Activated naive CD4-positive, alpha-beta T cell treated with anti-CD3 and anti-CD28 coated beads, Interleukin-2, amount 50 U/mL, for 72 hours (primary cell): ENCODE measurements at places on chromosomes 2 and 18.

GRCh38 chr2:28391564-28392296, 928 bp upstream of the FOSL2 start:
- no peak for DNase-seq

GRCh38 chr2:191362841-191363240, 117.6 kb downstream of the MYO1B start:
- no peak for DNase-seq

- DNase-seq: no peak
Observed at GRCh38 chr2:218369330-218369729, 12.7 kb downstream of the CATIP start.

DNA sequence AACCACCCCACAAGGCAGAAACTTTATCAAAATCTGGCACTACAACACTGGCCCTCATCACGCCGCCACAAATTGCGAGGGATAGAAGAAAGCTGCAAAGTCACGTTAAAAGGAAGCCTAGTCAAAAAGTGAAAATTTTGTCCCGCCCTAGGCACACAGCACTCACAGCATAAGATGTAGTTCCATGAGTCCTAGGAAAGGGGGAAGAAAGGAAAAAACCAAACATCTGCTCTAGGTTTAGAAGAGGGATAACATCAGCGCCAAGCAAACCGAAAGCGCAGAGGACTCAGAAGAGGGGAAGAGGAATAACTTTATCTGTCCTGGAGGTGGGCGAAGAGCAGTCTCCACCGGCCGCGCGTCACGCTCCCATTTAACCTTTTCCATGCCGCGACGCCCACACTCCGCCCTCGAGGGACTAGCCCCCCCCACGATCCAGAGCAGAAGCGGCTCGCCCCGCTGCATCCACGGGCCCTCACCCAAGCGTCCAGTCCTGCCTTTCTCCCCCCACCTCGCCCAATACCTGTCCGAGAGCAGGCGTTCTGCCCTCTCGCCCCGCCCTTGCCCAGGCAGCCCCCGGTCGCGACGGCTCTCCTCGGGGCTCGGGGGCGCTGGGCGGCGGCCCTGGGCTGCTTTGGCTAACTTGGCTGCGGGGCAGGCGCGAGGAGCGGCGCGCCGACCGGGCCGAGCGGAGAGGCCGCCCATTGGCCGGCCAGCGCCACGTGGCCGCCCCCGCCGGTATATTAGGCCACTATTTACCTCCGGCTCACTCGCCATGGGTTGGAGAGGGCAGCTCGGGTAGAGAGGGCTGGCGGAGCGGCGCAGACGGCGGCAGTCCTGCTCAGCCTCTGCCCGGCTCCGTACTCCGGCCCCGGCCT, at the start of gene HOXD1:
HOXD1 (plus strand) TSS at position 770 of the 875 bp plus-strand sequence. CDS start 134 bp downstream, outside the sequence.
- no peak for DNase-seq

- DNase-seq: no peak
Observed at GRCh38 chr2:38060236-38061018, 15.5 kb downstream of the CYP1B1 start.

DNA sequence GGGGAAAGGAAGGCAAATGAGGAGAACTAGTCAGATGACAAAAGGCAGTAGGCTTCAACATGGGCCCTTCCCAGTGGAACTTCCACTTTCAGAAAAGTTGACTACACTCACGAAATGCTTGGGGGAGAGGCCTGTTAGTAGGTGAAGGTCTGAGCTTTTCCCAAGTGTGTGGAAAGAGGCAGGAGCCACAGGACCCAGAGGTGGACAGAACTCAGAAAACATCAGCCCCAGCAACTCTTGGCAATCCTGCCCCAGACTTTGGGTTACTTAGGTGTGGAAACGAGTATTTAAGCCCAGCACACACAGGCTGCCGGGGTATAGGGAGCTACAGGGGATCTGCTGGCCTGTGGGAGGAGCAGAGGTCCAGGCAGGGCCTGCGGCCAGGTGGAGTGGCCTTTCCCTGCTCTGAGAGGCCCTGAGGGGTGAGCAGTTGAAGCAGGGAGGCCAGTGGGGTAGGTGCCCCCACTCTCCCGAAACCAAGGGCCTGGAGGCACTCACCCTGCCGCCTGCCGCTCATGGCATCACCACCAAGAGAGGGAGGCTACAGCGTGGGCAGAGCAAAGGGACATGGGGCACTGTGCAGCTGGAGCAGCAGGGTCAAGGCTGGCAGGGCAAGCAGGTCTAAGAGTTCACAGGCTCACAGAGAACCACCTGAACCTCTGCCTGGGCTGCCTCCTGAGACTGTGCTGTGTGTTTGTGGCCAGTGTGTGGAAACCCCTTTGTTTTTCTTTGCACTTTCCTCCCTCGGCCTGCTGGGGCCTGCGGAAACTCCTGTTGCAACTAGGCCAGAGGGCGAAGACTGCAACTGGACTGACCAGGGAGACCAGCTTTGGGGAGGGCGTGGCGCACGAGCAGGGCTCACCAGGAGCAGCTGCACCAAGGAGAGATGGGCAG, 130.7 kb upstream of the SERTAD2 start:
- DNase-seq: no peak

DNA sequence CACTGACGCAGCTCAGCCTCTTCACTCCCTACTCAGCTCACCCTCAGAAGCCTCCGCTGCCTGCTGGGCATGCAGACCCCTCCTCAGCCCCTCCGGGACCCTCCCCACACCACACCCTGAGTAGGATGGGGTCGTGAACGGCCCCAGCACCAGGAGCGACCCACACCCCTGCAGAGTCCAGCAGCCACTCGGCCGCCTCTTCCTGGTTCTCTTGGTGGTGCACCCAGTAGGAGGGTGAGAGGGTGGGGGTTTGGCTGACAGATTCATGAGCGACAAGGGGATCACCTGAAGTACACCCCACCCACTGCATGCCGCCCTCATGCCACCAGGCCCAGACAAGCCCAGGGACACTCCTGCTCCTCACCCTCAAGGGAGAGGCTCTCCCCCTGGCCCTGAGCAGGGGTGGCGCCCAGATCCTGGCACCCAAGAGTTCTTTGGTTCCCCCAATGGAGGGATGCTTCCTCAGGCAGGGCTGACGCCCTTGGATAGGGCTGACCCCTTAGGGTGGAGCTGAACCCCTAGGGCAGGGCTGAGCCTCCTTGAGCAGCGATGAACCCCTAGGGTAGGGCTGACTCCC, 76.6 kb upstream of the GPC1 start:
- no peak for DNase-seq

DNA sequence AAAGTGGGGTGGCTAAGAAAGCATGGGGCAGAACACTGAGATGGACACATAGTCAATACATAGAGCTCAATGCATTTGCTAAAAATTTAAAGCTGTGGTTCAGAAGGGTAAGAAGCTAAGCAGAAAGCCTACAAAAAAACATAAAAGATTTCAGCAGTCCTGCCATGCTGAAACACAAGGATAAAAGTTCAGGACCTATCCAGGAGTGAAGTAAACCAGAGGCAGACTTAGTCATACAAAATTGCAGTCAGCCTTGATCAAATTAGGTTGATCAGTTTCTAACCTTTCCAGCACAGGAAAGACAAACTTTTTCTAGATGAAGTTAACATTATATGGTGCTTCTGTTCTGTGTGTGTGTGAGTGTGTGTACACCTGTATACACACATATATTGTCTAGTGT, 120.8 kb upstream of the RBMS1 start:
- no peak for DNase-seq

DNA sequence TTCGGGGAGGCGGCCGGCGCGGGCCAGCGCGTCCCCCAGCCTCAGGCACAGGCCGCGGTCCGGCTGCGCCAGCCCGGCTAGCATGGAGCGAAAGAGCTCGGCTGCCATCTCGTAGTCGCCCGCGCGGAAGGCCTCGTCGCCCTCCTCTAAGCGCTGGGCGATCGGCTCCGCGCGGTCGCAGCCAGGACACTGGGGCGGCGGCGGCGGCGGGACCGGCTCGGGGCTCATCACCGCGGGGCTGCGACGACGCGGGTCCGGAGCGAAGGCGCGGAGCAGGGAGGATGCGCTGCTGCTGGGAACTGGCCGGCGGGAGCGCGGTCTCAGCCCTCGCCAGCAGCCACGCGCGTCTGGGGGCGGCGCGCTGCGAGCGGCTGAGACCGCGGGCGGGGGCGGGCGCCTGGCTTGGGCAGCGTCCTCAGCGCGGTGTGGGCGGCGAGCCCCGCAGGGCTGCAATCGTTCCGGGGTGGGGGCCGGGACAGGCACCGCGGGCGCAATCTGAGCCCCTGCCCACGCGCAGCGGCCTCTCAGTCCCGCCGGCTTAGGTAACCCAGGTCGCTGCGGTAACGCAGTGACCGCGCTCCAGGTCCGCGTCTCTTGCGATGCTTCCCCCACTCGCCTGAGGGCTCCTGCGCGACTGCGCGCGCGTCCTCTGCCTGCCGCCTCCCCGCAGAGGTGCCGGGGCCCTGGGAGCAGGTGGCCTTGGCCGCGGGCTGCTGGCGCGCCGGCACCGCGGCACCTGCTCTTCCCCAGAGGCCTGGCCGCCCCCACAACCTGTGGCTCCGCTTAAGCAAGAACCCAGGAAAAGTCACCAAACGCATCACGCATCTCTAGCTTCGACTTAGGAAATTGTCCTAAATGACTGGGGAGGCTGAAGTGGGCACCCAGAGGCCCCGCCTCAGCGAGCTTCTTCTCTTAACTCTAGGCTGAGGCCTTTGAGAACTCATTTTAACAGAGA, at the start of gene LONRF2:
LONRF2 (minus strand) TSS at position 636 of the 955 bp plus-strand sequence; CDS start at position 228, 408 bp downstream.
- DNase-seq: peak; percentile 15

- no peak for DNase-seq
Observed at GRCh38 chr2:88061295-88061694, 5.7 kb upstream of the KRCC1 start.

GRCh38 chr18:5895876-5896740, 786 bp upstream of the TMEM200C start:
- no peak for DNase-seq

DNA sequence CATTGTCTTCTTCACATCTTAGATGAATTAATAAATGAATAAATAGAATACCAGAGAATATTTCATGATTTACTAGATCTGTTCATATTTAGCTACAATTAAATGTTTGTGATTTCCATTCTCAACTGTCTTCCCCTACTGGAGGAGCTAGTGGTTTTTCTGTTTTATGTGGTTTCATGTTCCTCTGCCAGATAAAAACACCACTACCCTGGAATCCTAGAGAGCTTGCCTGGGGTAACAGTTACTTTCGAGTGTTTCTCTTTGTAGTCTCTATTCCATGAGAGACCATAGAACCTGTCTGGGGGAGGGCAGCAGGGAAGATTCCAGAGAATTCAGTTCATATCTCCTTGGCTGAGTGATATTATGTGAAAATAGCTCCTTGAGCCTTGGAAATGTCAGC, 349.2 kb downstream of the INSIG2 start:
- no peak for DNase-seq

GRCh38 chr18:55266981-55267380, 307.7 kb upstream of the CCDC68 start:
- no peak for DNase-seq

GRCh38 chr2:188364033-188364630, 72.5 kb downstream of the GULP1 start:
- no peak for DNase-seq

DNA sequence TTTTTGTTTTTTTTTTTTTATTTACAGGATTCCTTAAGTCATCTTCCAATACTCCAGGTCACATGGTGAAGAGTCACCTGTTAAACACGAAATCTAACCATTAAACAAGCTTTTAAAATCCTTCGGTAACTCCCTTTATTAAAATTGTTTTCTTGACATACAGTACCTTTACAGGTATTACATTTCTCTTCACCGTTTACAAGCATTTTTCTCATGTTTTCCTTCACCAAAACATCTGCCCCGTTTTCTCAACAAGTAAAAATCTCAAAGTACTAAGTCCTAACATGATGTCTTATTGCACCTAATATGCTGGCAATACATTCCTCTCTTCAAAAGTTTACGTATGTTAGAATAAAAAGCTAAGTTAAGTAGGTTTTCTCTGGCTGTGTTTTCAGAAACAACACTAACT, 1.1 kb downstream of the PUM2 start:
- no peak for DNase-seq
